Left lobe of liver (tissue), 2 donors: ENCODE measurements at places on chromosomes 12 and 14. TPM values are rescaled to one million over a fixed set of nuclear protein-coding genes. Genes with fewer than 3 reads are reported as not detected.

GLIPR1L1 gene
- total RNA-seq: not detected

NOS1 gene
- total RNA-seq: 0.08 TPM

CLEC4D gene
- not detected for total RNA-seq

SLC2A3 gene
- total RNA-seq: 9.4 TPM
